ENCODE measurements at places on chromosomes 6 and 20. TPM values are rescaled to one million over a fixed set of nuclear protein-coding genes. Genes with fewer than 3 reads are reported as not detected.

The MYLK4 gene
- total RNA-seq, result 1.6 TPM

DNA sequence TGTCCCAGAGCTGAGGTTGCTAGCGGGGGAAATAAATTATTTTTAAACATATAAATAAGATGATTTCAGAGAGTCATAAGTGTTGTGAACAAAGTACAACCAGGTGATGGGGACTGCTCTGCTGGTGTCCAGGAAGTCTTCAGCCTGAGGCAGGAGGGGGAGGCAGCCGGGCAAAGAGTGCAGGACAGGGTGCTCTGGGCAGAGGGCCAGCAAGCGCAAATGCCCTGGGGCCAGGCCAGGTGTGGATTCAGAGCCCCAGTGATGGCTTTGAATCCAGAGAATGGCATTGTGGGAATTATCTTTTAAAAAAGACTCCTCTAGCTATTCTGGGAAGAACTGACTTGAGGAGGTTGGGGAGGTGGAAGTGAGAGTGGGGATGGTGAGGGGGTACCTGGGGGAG, 1.6 kb downstream of the CLPSL1 start:
- DNase-seq, result no peak

GRCh38 chr6:150392452-150393220, 23.8 kb downstream of the IYD start:
- DNase-seq, result no peak

- DNase-seq, result no peak
Measured at GRCh38 chr6:18280084-18280483, 15.8 kb upstream of the DEK start.

GRCh38 chr6:101931766-101932165, 538.3 kb downstream of the GRIK2 start:
- DNase-seq, result no peak

GRCh38 chr6:132011582-132011981, 60.4 kb upstream of the CCN2 start:
- no peak for DNase-seq

DNA sequence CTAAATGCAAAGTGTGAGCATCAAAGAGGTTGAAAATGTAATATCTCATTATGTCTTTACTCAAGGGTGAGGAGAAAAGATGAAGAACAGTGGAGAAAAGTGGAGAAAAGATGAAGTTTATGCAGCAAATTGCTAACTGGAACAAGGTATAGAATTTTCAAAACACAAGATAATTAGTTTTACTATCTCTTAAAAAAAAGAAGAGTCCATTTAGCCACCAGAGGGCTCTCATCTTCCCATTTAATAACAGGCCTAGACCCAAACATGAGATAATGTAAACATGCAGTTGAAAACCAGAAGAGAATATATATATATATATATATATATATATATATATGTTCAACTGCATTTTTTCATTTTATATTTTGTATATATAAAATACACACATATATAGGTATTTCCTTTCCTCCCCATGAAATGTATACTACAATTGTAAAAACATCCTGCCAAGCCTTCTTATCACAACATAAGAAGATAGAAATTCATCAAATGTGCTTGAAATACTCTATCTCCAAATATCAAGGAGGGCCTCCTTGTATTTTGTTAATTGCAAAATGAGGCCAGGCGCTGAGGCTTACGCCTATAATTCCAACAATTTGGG, 78.4 kb downstream of the ADTRP start:
- DNase-seq, result no peak

DNA sequence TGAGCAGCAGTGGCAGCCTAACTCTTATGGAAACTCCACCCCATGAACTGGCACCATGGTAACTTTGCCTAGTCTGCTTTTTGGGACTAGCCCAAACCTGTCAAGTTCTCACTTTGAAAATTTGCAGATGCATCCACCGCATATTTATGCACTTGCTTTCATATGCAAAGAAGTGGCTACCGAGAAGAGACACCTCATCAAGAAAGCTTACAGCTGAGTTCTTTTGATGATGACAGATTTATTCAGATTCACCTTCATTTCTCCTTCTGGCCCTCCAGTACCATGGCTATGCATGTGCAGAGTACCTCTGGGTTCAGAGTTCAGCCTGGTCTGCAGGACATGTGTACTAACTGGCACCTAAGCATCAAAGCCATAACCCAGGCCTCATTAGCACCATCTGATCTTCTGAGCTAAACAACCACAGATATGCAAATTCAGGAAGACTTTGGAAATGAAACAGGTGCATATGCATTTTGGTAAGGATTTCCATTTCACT, 154.3 kb upstream of the TENT5A start:
- DNase-seq, result no peak

The HAO1 gene
- total RNA-seq, result not detected

DNA sequence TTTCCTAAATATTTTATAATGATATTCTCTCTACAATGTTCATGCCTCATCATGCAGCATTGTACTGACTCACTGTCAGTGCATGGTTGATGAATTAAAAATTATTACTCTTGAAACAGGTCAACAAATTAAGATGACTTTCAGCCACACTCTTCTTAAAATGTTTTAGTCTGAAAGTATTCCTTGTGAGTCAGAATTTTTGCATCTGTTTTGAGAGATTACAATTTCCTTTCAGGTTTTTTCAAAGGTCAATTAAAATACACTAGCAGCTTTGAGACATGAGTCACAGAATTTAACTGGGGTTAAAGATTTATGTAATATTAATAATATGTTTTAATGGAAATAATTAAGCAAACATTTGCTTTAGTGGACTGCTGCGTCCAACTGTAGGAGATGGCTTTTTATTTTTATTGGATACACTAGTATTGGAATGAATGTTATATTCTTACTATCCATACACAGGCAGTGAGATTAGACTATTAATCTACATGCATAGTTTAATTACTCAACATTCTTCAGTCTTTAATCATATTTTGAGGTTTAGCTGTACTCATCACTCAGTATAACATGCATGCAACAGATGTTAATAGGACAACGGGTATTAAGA, 9.7 kb downstream of the COL12A1 start:
- DNase-seq, result no peak

DNA sequence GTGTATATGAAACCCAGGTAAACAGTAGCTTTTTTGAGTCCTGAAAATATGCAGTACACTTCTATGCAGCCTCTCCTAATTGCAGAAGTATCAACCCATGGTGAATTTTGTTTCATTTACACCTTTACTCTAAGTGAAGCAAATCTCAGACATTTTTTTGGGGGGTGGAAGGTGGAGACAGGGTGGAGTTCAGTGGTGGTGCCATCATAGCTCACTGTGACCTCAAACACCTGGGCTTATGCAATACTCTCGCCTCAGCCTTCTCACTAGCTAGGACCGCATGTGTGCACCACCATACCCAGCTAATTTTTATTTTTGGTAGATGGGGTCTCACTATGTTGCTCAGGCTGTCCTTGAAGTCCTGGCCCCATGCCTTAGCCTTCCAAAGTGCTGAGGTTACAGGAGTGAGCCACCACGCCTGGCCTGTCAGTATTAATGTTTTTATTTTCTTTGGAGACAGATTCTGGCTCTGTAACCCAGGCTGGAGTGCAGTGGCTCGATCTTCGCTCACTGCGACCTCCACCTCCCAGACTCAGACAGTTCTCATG, 80.3 kb downstream of the JARID2 start:
- DNase-seq, result no peak

The GJA1 gene
- total RNA-seq, result 160 TPM

DNA sequence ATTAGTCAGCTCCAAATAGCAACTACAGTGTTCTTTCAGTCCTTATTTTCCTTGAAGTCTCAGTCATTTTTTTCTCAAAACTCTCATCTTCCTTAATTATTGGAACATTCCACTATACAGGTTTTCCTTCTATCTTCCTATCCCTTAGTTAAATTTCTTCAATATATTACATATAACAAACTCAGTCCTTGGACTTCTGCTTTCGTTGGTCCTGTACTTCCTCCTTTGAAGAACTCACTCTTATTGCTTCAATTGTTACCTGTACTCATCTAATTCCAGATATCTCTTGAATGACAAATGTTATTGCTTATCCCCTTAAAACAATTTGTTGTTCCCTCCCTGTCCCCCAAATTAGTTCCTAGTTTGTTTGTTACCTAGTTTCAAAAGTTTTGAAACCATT, 67.7 kb upstream of the NOTCH4 start:
- DNase-seq, result no peak

DNA sequence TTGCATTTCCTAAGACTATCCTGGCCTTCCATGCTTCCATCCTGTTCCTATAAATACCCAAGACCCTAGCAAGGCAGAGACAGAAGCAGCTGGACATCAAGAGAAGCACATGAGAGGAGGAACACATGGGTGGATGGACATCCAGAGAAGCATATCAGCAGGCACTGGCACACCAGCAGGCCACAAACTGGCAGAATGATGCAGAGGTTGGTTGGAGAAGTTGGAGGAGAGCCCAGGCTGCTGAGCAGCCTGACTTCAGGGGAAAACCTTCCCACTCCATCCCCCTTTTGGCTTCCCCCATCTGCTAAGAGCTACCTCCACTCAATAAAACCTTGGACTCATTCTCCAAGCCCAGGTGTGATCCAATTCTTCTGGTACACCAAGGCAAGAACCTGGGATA, 332.5 kb downstream of the FRK start:
- DNase-seq, result no peak

GRCh38 chr6:43909474-43910148, 139.6 kb downstream of the VEGFA start:
- DNase-seq, result no peak

DNA sequence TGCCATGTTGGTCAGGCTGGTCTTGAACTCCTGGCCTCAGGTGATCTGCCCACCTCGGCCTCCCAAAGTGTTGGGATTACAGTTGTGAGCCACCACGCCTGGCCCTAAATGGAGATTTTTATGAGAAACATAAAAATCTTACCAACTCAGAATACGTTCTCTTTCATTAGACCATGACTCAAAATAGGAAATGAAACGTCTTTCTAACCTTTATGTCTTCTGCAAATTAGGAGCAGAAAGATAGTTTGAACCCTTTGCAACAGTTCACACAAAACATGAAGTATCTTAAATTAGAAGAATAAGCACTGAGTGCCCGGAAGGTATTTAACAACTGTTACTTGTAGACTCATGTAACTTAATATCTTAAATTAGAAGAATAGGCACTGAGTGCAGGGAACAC, 48.3 kb downstream of the AHI1 start:
- no peak for DNase-seq

DNA sequence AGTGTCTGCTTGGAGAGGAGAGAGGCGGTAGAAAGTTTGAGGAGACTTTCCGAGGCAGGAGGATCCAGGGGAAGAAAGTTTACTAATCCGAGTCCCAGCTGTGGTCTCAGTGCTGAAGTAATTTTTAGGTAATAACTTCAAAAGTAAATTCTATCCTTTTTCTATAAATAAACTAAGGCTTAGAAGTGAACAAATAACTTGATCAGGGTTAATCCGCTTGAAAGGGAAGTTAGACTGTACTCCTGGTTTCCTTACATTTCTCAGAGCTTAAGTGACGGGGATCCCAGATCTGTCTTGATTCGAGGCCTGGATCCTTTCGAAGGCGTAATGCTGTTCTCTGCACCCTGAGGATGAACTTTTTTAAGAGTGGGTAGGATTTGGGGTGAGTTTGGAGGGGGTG, 2.6 kb downstream of the STK35 start:
- DNase-seq, result no peak

The BNIP5 gene
- not detected for total RNA-seq

The IP6K3 gene
- 29.4 TPM for total RNA-seq

DNA sequence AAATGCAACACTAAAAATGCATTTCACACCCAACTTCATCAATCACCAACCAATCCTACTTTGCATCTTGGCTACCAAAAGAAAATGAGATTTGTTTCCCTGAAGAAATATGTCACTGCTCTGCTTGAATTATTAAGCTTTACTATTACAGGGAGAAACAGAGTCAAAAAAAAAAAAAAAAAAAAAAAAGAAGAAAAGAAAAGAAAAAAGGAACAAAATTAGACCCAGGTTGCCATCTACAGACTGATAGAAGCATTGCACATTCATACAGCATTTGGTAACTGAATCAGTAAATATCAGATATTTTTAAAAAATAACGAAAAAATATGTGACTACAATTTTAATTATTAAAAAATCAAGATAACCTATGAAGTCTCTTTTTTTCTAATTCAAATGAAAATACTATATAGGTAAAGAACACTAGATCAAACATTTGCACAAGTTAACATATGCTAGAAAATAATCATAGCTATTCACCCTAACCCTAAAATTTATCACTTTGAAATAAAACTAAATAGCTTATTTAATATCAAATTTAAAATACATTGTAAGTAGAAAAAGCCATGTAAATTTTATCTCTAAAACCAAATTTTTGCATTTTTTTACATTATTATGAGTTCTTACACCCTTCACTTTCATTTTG, 83.3 kb downstream of the DCDC2 start:
- no peak for DNase-seq

All from left cardiac atrium (tissue), 4 donors.